Glutamatergic neuron (in vitro differentiated cells): ENCODE measurements at places on chromosomes 2 and 18. TPM values are rescaled to one million over a fixed set of nuclear protein-coding genes. Genes with fewer than 3 reads are reported as not detected.

GRCh38 chr18:25621682-25622081 lies 269.7 kb upstream of the ZNF521 start:
- no peak overlapping the region for H3K4me3 ChIP-seq
- no peak overlapping the region for H3K27ac ChIP-seq
- H3K36me3 ChIP-seq = peaks cover 20% of the 10 kb centered on the region

- peak overlapping the region; percentile 26 for H3K27ac ChIP-seq
- peaks cover 2% of the 10 kb centered on the region for H3K27me3 ChIP-seq
- no peak overlapping the region for H3K4me3 ChIP-seq
- peak; percentile 77 for DNase-seq
- H3K4me1 ChIP-seq = peaks cover 9% of the 10 kb centered on the region
These were observed 19.8 kb downstream of the SLC4A1AP start for GRCh38 chr2:27683390-27684071.

DNA sequence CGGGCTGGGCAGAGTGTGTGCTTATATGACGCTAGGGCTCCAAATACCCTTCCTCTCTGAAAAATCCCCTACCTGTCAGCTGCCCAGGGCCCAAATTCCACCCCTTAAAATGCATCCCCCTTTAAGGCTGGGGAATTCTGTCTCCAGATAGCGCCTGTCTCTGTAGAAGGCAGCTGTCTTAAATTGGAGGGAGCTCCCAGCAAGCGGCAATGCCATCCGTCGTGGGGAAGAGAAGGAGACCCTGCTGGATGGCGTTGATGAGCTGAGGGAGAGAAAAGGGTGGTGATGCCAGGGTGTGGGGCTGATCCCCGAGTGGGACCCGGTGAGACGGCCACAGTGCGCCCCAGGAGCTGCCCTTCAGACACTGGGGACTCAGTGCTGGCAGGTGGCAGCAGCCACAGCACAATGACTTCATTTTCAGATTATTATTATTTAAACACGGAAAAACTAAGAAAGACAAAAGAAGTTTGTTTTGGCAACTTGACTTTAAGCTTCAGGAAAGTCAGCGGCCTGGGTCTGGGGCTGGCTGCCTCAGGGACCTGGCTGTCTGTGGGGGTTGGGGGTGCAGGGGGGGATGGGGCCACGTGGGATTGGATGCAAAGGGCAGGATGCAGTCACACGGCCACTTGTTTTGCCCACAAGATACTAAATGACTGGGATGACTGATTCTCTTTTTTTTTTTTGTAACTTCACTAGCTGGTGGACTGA lies 152.8 kb downstream of the TFCP2L1 start:
- DNase-seq = no peak
- H3K4me1 ChIP-seq = peaks cover 20% of the 10 kb centered on the region
- no peak overlapping the region for H3K4me3 ChIP-seq
- H3K27me3 ChIP-seq = peaks cover 8% of the 10 kb centered on the region

- H3K4me3 ChIP-seq = no peak overlapping the region
- H3K27ac ChIP-seq = no peak overlapping the region
- H3K36me3 ChIP-seq = no peaks in the 10 kb centered on the region
- no peaks in the 10 kb centered on the region for H3K27me3 ChIP-seq
These were observed 132.2 kb downstream of the DOCK10 start for GRCh38 chr2:224909885-224910573.

DNA sequence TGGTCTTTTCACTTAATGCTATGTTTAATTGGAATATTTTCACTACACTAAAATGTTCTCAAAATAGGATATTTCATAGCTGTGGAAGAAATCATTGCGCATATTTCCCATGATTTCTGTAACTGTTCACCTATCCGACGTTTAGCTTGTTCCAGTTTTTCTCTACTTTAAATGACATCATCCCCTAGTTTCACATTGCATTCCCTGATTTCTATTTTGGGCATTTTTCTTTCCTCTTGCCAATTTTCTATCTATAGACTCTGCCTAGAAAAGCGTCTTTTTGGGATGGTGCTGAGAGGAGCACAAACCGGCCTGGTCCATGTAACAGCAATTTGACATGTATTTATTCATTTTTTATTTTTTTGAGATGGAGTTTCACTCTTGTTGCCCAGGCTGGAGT lies 163.4 kb downstream of the SH3RF3 start:
- no peak for DNase-seq
- peaks cover 4% of the 10 kb centered on the region for H3K27me3 ChIP-seq
- H3K27ac ChIP-seq = no peak overlapping the region
- H3K36me3 ChIP-seq = no peaks in the 10 kb centered on the region
- no peak overlapping the region for H3K4me3 ChIP-seq
- H3K4me1 ChIP-seq = peaks cover 2% of the 10 kb centered on the region

GRCh38 chr2:81396417-81397019 lies 1092.0 kb upstream of the LRRTM1 start:
- no peak overlapping the region for H3K4me3 ChIP-seq
- no peak overlapping the region for H3K27ac ChIP-seq
- no peaks in the 10 kb centered on the region for H3K4me1 ChIP-seq
- H3K27me3 ChIP-seq = peaks cover 2% of the 10 kb centered on the region
- no peaks in the 10 kb centered on the region for H3K36me3 ChIP-seq
- DNase-seq = no peak

DNA sequence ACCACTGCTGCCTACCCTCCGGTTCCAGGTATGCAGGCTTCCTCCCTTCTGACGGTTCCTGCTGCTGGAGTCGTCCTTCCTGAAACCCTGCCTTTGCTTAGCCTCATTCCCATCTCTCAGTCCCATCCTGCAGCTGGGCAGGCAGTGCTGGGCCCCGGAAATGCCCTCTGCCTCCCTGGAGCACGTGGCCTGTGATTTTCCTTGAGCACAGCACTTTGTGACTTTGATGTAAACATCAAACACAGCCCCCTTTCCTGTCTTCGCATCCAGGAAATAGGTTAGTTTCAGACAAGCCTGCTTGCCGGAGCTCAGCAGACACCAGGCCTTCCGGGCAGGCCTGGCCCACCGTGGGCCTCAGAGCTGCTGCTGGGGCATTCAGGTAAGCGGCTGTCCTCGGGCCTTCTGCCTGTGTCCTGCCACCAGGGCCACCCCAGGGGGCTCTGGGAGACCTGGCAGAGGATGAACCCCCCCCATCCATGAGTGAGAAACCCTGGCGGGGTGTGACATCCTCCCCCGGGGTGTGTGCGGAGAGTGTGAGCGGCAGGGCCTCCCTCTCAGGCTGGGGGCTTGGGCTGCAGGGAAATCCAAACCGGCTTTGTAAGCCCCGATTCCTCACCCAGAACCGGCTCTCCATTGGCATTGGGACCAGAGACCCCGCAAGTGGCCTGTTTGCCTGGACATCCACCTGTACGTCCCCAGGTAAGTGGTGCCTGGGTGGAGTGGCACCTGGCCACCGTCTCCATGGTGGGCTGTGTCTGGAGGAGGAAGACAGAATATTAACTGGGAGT lies at the start of gene ZAP70:
TSS of gene ZAP70 (plus strand) at position 281 of the 788 bp plus-strand sequence. CDS start 10,461 bp downstream, outside the sequence.
- DNase-seq = peak; percentile 18
- H3K4me3 ChIP-seq = no peak within 1 kb of the TSS
- peaks cover 3% of the 10 kb centered on the region for H3K4me1 ChIP-seq
- no peaks in the 10 kb centered on the region for H3K36me3 ChIP-seq

DNA sequence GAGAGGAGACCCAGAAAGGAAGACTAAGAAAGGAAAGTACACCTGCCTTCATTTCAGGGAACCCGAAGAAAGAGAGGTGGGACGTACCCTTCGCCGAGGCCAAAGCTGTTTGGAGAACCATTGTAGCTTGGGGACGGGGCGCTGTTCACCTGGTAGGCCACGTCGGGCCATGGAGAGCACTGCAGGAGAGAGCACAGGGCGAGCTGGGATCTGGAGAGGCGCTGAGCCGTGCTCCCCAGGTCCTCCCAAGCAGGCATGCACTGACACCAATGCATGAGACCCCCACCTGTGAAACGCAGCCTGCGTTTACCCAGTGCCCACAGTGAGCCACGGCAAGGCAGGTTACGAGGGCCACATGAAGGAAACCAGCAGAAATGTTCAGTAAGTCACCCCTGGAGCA lies 45.5 kb downstream of the TFCP2L1 start:
- peaks cover 2% of the 10 kb centered on the region for H3K27me3 ChIP-seq
- peaks cover 5% of the 10 kb centered on the region for H3K36me3 ChIP-seq
- H3K4me1 ChIP-seq = no peaks in the 10 kb centered on the region
- H3K27ac ChIP-seq = no peak overlapping the region
- no peak overlapping the region for H3K4me3 ChIP-seq
- no peak for DNase-seq

- peaks cover 3% of the 10 kb centered on the region for H3K4me1 ChIP-seq
- no peak overlapping the region for H3K4me3 ChIP-seq
- H3K36me3 ChIP-seq = no peaks in the 10 kb centered on the region
- no peak overlapping the region for H3K27ac ChIP-seq
- H3K27me3 ChIP-seq = no peaks in the 10 kb centered on the region
- DNase-seq = no peak
These were observed 595.4 kb downstream of the NYAP2 start for GRCh38 chr2:225994748-225995405.

DNA sequence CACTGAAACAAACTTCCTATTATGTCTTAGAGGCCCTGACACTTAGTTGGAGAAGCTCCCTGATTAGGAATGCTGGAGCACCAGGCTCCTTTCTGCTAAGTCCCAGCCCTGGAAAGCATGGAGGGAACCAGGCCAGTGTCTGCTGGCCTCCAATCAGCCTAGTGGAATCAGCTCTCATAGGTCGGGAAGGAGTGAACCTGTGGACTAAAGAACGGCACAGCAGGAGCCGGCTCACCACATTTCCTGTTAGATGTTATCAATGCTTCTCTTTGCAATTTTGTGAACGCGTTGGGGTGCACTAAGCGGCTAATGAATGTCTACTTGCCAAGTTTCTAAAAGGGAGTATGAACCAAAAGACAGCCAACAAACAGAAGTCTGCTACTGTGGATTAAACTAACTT lies 296.6 kb downstream of the NAPG start:
- DNase-seq = no peak
- no peak overlapping the region for H3K4me3 ChIP-seq
- H3K4me1 ChIP-seq = no peaks in the 10 kb centered on the region

DNA sequence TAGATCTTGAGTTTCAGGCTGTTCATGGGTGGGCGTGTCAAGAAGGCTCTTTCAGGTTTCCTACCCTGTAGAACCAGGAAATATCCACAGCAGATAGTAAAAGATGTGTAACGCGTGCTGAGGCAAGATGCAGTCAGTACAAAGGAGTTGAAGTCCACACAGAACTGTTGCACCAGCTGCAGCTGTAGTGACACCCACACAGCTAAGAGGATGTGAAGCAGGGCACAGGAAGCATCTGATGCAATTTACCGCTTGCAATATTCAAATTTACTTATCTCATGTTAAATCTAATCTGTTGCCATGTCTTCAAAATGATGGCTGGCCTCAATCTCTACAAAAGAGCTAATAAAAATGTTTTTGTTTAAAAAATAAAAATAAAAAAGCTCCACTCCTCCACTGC lies 132.8 kb downstream of the ARHGAP15 start:
- H3K36me3 ChIP-seq = no peaks in the 10 kb centered on the region
- no peaks in the 10 kb centered on the region for H3K4me1 ChIP-seq
- no peak for DNase-seq
- no peak overlapping the region for H3K4me3 ChIP-seq
- no peaks in the 10 kb centered on the region for H3K27me3 ChIP-seq

DNA sequence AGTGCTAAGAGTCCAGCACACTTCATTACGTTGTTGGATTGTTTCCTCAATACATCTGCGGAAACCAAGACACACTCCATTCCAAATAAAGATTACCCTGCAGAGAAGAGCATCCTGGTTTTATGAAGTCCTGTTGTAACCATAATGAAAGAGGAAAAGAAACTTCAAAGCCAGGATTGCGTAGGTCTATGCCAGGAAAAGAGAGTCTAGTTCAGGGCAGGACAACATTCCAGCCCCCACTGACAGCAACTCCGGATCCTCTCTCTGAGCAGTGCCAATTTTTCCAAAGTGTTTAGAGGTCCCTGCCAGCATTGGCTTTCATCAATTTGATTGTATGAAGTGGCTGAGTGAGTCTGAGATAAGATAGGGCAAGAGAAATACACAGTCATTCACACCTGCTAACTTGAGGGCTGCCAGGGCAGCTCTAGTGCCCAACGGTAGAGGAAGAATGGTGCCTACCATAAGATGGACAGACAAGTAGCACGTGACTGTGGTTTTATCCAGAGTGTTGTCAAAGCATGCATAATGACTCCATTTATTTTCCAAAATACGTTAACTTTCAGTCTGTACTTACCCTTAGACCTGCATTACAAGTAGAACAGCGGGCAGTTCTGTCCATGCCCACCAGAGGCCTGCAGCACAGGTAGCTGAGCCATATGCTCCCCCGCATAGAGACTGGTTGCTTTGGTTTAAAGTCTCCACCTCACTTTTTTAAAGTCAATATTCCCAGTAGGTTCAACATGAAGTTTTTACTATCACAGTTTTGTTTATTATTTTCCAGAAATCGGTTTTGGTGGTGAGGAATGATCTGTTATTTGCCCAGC lies 23.7 kb downstream of the PIEZO2 start:
- H3K27ac ChIP-seq = no peak overlapping the region
- no peaks in the 10 kb centered on the region for H3K27me3 ChIP-seq
- H3K4me3 ChIP-seq = no peak overlapping the region
- DNase-seq = no peak
- no peaks in the 10 kb centered on the region for H3K4me1 ChIP-seq

DNA sequence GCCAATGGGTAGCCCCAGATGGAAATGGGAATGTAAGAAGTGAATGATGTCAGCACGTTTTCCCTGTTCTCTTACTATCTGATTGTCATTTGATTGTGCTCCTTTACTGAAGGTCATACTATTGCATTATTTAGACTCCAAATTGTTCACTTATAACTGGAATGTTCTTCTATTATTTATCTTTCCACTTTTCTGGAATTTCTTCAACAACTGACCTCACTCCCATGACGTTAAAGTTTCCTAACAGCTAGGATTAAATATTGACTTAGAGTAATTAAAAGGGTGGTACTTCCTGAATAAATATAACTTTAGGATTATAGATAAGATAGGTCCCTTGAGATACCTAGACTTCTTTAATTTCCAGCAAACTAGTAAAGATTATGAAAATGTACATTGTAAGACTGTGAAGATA lies 10.9 kb upstream of the GULP1 start:
- no peak for DNase-seq
- no peaks in the 10 kb centered on the region for H3K36me3 ChIP-seq
- H3K4me1 ChIP-seq = peaks cover 3% of the 10 kb centered on the region
- no peaks in the 10 kb centered on the region for H3K27me3 ChIP-seq

DNA sequence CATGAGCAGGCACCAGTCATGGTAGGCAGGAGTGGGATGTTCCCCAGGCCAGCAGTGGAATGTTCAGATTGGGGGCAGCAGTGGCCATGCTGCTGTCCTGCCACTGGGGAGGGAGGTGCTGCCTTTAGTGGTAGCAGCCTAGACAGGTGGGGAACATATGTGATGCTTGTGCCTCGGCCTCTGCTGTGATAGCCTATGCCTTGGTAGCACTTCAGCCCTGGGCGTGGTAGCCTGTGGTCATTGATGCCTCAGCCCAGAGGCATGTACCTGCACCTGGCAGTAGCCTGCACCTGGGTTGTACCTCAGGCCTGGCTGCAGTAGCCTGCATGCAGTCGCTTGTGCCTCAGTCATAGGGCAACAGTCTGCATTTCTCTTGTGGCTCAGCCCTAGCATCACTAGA lies 7.1 kb downstream of the RFTN2 start:
- no peak overlapping the region for H3K4me3 ChIP-seq
- H3K27ac ChIP-seq = no peak overlapping the region
- no peaks in the 10 kb centered on the region for H3K4me1 ChIP-seq
- H3K36me3 ChIP-seq = peaks cover 26% of the 10 kb centered on the region
- H3K27me3 ChIP-seq = no peaks in the 10 kb centered on the region

The HMSD gene
- not detected for total RNA-seq

The GPR55 gene
- not detected for total RNA-seq

The SAG gene
- total RNA-seq = not detected

The CHRNA1 gene
- 161 TPM for total RNA-seq

The DSG3 gene
- not detected for total RNA-seq
